ENCODE measurements at places on chromosomes 4 and X.
A peak's percentile ranks its signal among the peaks of the same experiment; 100 is the strongest.

GRCh38 chr4:189143263-189143952 lies 797.3 kb upstream of the FRG1 start:
- no peak for DNase-seq

GRCh38 chr4:1315306-1315705 lies 25.6 kb downstream of the MAEA start:
- DNase-seq = no peak

GRCh38 chrX:118126286-118126685 lies 9.7 kb upstream of the KLHL13 start:
- no peak for DNase-seq

DNA sequence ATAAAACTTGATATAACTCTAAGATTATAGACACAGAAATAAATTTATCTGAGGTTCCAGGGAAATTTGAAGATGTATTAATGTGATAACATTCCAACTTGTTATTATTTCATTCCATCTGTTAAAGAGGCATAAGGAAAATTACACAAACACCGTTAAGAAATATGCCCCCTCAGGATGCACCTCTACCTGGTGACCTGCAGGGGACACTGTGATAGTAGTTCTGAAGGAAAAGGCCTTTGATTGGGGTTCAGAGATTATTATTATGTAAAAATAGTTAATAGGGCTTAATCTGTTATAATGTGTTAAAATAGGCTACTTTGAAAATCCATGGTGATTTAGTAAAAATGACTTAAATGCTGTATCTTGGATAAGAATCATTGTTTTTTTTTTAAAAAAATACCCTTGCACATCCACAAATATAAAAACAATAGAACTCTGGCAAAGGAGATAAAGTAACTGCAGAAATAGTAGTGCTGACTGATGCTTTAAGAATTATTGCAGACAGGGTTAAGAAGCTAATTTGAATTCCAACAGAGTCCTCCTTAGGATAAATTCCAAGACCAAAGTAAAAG lies 6.1 kb upstream of the ABRAXAS1 start:
- DNase-seq = peak; percentile 51

- DNase-seq = no peak
These were observed 436.2 kb downstream of the KCNIP4 start for GRCh38 chr4:21512353-21512752.

- no peak for DNase-seq
These were observed 283.8 kb downstream of the TRIML1 start for GRCh38 chr4:188423039-188423438.

- DNase-seq = no peak
These were observed 255.3 kb upstream of the NRK start for GRCh38 chrX:105567082-105567481.

GRCh38 chrX:14489437-14489836 lies 39.9 kb upstream of the GLRA2 start:
- no peak for DNase-seq

DNA sequence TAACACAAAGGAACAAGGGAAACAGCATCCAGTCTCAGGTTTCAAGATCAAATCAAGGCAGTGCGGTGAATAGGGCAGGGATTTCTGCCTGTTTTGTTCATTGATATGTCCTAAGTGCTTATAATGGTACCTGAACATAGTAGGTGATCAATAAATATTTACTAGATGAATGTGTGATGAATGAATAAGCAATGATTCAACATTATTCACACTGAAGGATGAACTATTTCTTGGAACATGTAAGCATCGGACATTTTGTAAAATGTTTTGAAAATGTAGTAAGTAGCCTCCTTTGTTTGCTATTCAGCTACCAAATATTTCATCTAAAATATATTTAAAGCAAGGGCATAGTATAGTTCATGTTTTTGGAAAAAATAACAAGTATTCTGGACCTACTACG lies 67.8 kb downstream of the USP38 start:
- DNase-seq = no peak

- DNase-seq = no peak
These were observed 44.2 kb upstream of the SHOX start for GRCh38 chrX:586351-586750.

DNA sequence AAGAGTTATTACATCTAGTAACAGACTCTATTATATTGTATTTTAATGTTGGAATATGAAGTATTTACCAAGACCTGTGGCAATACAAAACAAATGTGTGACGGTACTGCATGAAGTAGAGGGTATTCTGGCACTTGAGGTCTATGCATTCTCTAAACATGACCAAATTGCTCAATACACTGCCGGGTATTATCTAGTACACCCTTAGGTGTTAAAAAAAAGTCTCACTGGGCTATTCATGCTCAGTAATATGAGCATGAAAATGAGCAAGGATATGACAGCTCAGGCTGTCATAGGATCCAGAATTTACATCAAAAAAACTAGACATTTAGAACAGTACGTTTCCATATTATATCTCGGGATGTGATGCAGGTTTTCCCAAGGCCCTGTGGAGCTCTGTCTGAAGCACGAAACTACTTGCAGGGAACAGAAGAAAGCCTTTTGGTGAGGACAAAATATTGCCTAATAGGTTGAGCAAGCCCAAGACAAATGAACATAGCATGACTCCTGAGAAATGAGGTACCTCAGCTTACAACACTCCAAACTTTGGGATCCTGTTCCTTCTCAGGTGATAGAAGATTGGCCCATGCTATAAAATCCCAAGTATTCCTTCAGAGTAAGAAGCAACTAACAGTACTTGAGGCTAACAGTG lies 74.1 kb upstream of the MAOA start:
- DNase-seq = no peak

- DNase-seq = no peak
These were observed 323.8 kb downstream of the DCTD start for GRCh38 chr4:182593402-182593801.

- DNase-seq = no peak
These were observed 2.7 kb downstream of the FAM120C start for GRCh38 chrX:54180403-54180802.

DNA sequence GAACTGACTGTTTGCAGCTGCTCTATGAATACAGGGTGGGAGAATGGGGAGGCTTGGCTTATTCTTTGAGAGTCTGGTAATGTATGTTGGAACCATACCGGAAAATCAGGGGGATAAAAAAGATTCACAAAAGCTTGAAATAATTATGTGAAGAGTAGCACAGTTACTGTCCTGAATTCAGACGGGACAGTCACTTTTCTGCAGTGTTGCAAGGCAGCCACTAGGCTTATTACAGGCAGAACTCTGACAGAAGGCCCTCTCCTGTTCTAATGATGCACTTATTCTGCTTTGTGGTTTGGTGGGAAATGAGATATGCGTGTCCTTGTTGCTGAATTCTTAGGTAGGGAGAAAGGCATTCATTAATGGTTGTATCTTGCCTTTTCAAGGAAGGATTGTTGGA lies 37.2 kb downstream of the GUCY1B1 start:
- DNase-seq = no peak

GRCh38 chr4:187491959-187492358 lies 503.6 kb upstream of the ZFP42 start:
- no peak for DNase-seq

GRCh38 chr4:168486912-168487281 lies 6.6 kb upstream of the DDX60L start:
- no peak for DNase-seq

DNA sequence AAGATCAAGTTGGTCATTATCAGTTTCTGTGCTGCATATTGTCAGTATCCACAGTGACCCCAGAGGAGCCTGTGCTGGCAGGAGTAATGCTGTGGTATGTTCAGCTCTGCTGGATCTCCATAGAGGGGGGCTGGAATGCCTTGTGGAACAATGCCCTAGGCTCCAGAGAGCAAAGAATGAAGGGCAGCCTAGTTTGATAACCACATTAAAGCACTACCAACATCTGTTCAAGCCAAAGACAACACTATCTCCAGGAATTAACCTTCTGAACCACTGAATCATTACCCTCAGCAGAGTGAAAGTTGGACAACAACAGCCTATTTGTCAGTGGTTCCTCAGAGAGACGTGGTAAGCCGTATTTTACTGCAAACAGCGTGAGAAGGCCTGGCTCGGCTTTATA lies 192.3 kb upstream of the CXorf66 start:
- DNase-seq = no peak

DNA sequence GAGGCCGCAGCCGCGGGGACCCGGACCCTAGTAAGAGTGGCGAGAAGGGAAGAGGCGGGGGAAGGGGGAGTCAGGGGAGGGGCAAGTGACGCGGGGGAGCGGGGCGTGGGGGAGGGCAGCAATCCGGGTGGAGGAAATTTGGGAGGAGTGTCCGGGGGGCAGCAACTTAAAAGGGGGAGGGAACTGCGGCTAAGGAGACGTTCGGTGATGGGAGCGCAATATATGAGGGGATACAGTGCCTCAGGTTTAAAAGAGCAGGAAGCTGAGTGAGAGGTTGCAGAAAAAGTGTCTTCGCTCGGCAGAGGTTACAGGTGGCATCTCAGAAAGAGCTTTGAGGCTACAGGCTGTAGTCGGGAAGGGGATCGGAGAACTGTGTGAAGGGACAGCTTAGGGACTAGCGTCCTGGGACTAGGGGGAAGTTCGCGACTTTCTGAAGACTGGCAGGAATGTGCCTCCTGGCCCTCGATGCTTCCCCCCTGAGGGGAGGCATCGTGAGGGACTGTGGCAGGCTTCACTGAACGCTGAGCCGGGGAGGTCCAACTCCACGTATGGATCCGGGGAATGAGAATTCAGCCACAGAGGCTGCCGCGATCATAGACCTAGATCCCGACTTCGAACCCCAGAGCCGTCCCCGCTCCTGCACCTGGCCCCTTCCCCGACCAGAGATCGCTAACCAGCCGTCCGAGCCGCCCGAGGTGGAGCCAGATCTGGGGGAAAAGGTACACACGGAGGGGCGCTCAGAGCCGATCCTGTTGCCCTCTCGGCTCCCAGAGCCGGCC lies 519 bp downstream of the FOXO4 start:
- DNase-seq = no peak

DNA sequence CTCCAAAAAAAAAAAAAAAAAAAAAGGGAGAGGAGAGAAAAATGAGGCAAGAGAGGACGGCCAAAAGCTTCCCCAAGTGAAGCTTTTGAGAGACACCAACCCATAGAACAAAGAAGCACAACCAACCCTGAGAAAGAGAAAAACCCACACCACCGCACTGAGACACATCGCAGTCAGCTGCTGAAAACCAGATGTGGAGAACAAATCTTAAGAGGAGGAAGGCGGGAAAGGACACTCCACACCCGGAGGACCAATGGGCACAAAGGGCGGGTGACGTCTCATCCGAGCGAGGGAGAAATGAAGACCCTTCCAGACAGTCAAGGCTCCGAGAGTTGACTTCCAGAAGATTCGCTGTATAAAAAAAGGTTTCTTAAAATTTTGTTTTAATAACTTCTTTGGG lies 112.1 kb downstream of the AFAP1 start:
- no peak for DNase-seq

GRCh38 chr4:132642016-132642817 lies 506.9 kb upstream of the PCDH10 start:
- no peak for DNase-seq

DNA sequence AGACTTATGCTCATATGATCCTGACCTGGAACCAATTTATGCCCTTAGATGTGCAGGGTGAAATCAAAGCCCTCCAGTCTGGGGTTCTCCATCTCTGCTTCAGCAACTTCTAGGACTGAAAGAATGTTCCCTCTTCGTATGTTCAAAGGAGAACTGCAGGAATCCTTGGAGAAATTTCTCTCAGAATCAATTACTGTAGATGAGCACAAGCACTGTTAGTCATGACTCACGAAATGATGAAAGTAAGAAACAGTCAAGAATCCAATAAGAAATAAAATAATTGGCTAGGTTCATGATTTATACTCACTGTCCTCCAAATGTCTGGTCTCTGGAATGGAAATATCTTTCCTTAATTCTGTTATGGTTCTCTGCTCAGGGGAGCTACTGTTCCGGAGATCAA lies 348.2 kb downstream of the PDGFC start:
- DNase-seq = no peak

DNA sequence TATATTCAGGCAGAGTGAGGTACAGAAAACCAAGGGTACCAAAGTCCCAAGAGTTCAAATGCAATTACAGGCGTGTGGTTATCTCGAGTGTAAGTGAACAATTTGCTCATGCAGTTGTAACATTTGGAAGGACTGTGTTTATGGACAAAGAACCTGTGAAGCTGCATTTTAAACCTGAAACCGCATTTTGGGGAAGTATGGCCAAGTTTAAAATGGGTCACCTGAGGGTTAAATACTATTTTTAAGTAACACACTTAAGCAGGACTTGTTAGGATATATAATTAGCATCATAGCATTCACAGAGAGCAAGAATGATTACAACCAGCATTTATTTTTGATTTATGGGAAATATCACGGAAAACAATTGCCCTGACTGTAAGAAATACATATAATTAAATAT lies 79.1 kb upstream of the LCORL start:
- no peak for DNase-seq

DNA sequence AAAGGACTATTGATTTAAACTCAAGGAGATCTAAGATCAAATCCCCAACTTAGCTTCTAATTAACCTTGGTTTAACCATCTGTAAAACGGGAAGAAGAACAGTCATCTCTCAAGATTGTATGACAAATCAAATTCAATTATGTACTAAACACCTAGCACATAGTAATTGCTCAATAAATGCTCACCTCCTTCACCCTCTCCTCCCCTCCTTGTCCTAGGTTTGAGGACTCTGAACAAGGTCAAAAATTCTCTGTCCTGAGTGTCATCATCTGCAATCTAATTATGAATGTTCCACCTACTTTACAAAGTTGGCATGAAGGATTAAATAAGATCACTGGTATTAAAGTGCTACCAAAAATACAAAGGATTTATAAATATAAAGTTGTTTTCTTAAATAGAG lies 320.1 kb upstream of the PPARGC1A start:
- no peak for DNase-seq

DNA sequence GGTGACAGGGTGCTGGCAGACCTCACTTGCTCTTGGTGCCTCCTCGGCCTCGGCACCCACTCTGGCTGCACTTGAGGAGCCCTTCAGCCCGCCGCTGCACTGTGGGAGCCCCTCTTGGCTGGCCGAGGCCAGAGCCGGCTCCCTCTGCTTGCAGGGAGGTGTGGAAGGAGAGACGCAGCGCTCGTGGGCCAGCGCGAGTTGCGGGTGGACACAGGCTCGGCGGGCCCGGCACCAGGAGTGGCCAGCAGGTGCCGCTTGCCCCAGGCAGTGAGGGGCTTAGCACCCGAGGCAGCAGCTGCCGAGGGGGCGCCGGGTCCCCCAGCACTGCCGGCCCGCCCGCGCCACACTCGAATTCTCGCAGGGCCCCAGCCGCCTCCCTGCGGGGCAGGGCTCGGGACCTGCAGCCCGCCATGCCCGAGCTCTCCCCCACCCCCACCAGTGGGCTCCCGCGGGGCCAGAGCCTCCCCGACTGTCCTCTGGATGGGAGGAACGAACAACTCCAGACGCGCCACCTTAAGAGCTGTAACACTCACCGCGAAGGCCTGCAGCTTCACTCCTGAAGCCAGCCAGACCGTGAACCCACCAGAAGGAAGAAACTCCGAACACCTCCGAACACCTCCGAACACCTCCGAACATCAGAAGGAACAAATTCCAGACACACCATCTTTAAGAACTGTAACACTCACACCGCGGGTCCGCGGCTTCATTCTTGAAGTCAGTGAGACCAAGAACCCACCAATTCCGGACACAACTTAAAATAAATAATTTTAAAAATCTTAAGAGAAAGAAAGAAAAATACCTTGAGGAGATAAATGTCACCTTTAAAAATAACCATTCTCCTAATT lies 311.1 kb upstream of the SLC7A11 start:
- DNase-seq = no peak

All from CD4-positive, alpha-beta T cell treated with Interleukin-4 for 1 hour (primary cell).